HCT116 (cell line): ENCODE measurements at places on chromosomes 12 and 14. TPM values are rescaled to one million over a fixed set of nuclear protein-coding genes. Genes with fewer than 3 reads are reported as not detected.

- DNase-seq: no peak
Observed at GRCh38 chr14:71358209-71358931, 451.1 kb downstream of the PCNX1 start.

GRCh38 chr12:132344181-132344580 is 14.8 kb upstream of the GALNT9 start:
- DNase-seq: no peak

DNA sequence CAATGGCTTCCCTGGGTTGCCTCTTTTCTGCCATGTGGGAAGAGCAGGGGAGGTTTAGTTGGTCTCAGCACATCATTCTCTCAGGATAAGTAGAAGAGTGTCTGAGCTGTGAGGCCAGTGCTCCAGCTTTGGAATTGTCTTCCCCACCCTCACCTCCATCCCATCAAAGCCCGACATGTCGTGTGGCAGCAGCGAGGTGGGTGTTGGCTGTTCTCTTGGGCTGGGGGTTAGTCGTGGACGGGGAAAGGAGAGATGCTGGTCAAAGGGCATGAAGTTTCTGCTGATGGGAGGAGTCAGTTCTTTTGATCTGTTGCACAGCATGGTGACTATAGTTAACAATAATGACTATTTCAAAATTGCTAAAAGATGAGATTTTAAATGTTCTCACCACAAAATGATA is 404.2 kb downstream of the TMEM121 start:
- DNase-seq: no peak

DNA sequence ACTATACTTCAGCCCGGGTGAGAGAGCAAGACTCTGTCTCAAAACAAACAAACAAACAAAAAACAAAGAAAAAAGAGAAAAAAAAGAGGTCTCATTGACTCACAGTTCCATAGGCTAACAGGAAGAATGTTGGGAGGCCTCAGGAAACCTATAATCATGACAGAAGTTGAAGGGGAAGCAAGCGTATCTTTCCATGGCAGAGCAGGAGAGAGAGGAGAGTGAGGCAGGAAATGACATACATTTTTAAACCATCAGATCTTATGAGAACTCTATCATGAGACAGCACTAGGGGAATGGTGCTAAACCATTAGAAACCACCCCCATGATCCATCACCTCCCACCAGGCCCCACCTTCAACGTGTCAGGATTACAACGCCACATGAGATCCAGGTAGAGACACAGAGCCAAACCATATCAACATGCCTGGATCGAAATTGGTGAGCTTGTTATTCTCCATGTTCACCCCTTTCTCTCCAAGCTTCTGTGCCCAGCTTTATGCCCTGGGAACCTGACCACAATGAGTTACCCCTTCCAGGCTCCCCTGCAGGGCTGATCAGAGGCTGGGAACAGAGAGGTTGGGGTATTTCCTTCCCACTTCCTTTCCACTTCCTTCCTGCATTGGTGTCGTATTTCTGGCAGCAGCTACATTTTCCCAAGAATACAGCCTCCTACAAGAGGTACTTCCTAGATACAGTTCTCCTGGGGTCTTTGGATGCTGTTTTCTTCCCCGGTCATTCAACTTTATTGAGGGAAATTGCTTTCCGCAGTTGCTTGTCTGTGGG is 219.3 kb upstream of the FLRT2 start:
- DNase-seq: no peak

DNA sequence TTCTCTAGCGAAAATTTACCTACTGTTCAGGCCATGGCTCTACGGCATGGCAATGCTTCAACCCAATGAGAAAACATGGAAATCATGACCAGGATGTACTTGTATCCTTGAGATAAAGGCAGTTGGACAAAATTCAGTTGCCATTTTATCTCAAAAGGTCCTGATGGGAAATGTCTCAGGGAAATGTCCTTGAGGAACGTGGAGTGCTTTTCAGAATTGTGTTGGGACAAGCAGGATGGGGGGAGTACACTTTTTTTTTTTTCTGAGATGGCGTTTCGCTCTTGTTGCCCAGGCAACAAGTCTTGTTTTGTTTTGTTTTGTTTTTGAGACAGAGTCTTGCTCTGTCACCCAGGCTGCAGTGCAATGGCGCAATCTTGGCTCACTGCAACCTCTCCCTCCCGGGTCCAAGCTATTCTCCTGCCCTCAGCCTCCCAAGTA is 86.8 kb upstream of the EIF5 start:
- no peak for DNase-seq

- DNase-seq: no peak
Observed at GRCh38 chr14:84959851-84960520, 570.0 kb upstream of the FLRT2 start.

DNA sequence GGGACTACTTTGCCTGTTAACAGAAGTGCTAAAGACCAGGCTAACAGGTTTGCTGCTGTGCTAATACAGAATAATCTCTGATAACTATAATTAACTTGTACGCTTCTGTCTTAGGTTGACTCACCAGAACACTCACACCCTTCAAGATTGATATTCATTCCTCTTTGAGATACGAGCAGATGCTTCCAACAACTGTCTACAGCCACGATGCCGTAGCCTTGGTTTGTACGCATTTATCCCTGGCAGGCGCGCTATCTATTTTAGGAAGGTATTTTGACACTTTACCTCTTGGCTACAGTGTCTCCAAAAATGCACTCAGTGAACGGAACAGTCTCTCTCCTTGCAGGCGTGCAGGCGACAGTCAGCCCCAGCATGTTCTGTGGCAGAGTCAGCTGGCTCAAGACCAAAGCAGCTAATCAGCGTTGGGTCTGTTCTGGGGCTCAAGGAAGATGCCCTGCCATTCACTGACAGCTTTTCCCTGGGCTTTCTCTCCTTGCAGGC is 146.4 kb upstream of the PRICKLE1 start:
- DNase-seq: no peak

DNA sequence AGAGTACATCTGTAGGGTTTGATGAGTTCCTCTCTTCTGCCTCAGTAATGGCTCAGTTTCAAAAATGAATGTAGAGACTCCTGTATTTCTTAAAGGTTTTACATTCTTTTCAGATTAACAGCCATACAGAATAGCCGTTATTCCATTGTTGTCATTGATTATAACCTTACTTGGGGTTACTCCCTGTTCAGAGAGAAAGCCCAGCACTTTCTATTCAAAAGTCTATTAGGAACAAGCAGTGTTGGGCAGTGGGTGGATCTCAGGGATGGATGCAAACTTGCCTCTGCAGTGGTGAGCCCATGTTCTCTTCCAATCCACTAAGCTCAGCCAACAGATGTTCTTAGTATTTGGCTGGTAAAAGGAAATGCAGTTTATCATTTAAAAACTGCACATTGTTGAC is 342.6 kb upstream of the E2F7 start:
- no peak for DNase-seq

The IFI27L2 gene
- total RNA-seq: 42.9 TPM

The CTSG gene
- not detected for total RNA-seq

The UNC119B gene
- total RNA-seq: 33.8 TPM
